ENCODE measurements at places on chromosomes 3 and 15.

DNA sequence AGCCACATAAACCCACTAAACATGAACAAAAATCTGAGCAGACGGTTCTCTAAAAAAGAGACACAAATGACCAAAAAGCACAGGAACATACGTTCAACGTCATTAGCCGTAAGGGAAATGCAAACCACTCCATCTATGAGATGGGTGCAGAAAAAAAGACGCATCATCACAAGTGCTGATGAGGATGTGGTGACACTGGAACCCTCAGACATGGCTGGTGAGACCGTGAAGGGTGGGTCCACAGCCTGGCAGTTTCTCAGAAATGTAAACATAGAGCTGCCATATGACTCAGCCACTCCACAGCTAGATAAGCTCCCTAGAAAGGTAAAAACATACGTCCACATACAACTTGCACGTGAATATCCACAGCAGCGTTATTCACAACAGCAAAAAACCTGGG lies 23.3 kb downstream of the PCSK6 start:
- no peak for DNase-seq

GRCh38 chr3:149647812-149648211 lies 10.0 kb downstream of the WWTR1 start:
- DNase-seq, result no peak

DNA sequence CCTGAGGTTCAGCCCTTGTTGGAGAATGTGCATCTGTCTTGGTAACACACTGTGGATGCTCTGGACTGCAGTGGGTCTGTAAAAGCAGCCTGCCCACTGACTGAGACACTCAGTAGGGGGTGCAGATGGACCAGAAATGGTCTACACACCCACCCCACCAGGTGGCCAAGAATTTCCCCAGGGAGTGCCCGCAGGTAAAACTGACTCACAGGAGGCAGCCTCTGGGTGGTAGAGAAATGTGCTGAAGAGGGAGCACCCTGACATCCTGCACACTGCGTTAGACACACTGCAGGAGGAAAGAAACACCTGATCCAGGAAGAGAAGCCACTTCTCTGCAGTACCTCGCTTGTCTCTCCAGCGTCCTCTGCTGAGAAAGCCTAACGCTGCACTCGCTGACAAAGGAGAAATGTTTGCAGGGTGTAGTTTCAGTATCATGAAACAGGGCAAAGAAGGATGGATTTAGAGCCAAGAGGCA lies 109.5 kb upstream of the ABHD17C start:
- DNase-seq, result no peak

- no peak for DNase-seq
These were observed 314.0 kb downstream of the ERC2 start for GRCh38 chr3:56154297-56154696.

GRCh38 chr3:141399200-141399599 lies 30.9 kb downstream of the ZBTB38 start:
- DNase-seq, result no peak

- no peak for DNase-seq
These were observed 4.8 kb downstream of the MESD start for GRCh38 chr15:80984856-80985255.

Data from stimulated activated CD8-positive, alpha-beta memory T cell treated with anti-CD3 and anti-CD28 coated beads, Interleukin-4, amount 100 ng/mL, for 4 hours (primary cell).